CD4-positive, alpha-beta T cell treated with Interleukin-1 beta for 1 hour (primary cell): ENCODE measurements at places on chromosomes 11 and 22.

DNA sequence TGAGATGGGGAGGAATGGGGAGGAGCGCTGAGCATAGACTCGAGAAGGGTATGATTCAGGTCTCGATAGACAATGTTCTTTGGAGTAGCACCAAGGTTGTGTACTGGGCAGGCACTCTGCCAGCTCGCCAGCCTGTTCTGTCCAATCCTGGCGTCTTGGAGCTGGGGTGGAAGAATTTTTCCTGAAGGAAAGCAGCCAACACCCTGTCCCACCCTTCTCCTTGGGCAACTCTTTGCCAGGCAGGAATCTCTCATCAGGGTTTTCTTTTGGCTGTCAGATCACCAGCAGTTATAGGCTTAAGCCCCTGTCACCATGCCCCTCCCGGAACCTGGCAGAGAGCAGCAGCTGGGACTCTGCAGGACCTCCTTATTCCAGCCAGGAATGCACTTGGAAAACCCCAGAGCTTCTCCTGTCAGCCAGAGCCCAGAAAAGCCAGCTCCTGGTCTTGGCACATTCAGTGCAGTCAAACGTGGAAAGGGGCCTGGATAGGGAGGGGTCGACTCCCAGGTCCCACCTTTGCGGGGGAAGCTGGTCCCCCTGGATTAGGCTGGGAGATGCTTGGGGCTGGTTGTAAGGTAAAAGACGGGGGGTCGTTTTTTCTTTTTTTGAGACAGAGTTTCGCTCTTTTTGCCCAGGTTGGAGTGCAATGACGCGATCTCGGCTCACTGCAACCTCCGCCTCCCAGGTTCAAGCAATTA, 14.4 kb upstream of the SPTBN2 start:
- no peak for DNase-seq

DNA sequence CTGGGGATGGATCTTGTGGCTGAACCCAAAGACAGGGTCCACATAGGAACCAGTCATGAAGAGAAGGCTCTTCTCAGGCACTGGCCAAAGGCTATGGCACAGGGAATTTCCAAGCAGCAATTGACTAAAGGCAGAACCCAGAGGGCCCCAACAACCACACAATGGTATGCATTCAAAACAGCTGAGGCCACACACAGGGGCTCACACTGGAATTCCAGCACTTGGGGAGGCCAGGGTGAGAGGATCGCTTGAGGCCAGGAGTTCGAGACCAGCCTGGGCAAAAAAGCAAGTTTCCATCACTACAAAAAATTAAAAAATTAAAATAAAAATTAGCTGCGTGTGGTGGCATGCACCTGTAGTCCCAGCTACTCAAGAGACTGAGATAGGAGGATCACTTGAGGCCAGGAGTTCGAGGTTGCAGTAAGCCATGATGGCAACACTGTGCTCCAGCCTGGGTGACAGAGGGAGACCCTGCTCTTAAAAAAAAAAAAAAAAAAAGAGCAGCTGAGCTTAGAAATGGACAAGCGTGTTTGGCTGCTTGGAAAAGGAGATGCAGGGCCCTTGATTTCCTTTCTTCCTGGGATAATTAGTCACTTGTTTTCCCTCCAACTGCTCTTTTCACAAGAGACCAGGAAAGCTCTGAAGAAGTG, 44.6 kb downstream of the MYH9 start:
- DNase-seq = no peak

DNA sequence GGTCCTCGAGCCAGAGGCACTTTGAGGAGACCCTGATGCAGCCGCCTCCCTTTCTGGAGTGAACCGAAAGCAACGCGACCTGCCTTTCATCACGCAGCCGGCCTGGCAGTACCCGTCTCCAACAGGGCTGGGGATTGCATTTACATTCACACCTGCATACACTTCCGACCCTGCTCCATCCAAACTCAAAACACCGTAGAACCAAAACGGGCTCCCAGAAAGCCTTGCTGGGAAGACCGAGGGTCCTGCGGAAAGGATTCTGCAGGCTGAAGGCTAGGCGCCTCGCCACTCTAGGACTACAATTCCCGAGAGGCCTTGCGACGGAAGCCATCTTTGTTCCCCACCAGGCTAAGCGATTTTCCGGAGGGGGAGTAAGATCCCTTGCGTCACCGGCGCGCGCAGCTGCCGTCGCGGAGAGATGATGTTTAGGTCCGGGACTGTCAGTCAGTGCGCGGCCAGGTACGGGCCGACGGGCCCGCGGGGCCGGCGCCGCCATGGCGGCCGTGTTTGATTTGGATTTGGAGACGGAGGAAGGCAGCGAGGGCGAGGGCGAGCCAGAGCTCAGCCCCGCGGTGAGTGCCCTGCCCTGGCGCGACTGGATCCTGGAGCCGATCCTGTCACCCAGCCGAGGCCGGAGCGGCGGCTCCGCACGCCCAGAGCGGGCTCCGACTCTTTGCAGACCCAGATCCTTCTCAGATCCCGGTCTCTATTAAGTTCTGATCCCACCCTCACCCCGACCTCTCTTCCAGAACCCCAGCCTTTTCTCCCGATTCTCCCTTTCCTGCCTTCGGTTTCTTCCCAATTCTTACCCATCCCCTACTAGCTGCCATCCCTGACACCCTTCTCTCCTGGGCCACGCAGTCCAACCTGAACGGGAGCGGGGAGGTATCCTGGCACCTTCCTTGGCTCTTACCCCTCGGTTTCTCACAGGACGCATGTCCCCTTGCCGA, at the start of gene RPS6KB2:
TSS of gene RPS6KB2 (plus strand) at position 443 of the 950 bp plus-strand sequence. CDS start at position 495, 52 bp downstream.
- peak; percentile 98 for DNase-seq

- no peak for DNase-seq
Measured at GRCh38 chr11:8694137-8694536, 11.5 kb downstream of the RPL27A start.

GRCh38 chr11:133181066-133181465, 351.2 kb downstream of the OPCML start:
- no peak for DNase-seq

DNA sequence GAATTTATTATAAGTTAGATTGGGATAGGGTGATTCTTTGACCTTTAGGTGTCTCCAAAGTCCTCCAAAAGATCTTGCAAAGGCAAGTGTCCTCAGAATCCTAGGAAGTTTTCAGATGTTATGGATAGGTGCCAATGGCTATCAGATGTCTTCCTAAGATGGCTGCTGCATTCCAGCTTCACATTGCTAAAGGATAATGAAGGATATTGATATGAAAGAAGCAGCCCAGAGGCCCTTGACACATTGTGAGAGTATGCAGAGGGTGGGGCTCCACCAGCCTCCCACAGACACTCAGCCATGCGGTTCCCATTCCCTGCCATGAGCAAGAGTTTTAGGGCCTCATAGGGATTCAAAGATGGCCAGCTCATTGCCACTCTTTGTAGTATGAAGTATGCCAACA, 22.3 kb upstream of the GLYATL2 start:
- DNase-seq = no peak

GRCh38 chr22:23743303-23743705, 7.6 kb downstream of the ZNF70 start:
- no peak for DNase-seq
